Activated naive CD4-positive, alpha-beta T cell treated with anti-CD3 and anti-CD28 coated beads, Interleukin-2, amount 10 ng/mL, durations not matched to agents 7 days and 5 days (primary cell): ENCODE measurements at places on chromosomes 6 and 20.
A peak's percentile ranks its signal among the peaks of the same experiment; 100 is the strongest.

GRCh38 chr6:50821441-50822077 lies 2.9 kb downstream of the TFAP2B start:
- DNase-seq: no peak

DNA sequence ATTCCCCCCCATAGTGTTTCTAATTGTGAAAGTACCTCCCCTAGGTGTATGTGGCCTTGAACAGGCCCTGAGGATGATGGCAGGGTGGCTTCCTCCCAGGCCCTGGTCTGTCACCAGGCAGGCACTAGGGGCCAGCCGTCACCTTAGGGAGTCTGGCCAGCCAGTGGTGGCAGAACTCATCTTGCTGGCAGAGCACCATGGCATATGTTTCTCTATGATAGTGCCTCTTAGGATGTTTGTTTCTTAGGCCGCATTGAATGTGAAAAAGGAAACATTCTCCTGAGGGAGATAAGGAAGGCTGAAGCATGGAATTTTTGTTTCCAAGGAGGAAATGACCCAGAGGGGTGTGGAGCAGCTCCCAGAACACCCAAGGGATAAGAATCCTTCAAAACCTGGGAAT lies 45.2 kb upstream of the KLHL31 start:
- no peak for DNase-seq

DNA sequence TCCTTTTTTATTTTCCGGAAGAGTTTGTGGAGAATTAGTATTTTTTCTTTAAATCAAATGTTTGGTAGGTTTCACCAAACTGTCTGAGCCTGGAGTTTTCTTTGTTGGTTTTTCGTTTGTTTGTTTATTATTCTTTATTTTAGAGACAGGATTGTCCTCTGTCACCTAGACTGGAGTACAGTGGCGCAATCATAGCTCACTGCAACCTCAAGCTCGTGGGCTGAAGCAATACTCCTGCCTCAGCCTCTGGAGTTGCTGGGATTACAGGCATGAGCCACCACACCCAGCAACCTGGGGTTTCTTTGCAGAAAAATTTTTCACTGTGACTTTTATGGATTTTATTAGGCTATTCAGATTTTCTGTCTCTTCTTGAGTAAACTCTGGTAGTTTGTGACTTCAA lies 120.2 kb upstream of the LOC128125822 start:
- no peak for DNase-seq

GRCh38 chr20:40491009-40491590 lies 197.9 kb downstream of the MAFB start:
- DNase-seq: no peak

DNA sequence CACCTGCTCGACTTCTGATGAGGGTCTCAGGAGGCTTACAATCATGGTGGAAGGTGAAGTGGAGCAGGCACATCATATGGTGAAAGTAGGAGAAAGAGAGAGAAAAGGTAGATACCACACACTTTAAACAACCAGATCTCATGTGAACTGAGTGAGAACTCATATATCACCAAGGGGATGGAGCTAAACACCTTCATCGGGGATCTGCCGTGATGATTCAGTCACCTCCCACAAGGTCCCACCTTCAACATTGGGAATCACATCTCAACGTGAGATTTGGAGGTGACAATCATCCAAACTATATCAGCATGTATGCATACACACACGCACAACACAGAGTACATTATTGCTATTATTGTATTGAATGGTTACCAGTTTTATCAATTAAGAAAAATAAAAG lies 453.3 kb upstream of the NRSN1 start:
- no peak for DNase-seq

- DNase-seq: peak; percentile 58
These were observed 119.4 kb downstream of the JARID2 start for GRCh38 chr6:15365273-15365687.

DNA sequence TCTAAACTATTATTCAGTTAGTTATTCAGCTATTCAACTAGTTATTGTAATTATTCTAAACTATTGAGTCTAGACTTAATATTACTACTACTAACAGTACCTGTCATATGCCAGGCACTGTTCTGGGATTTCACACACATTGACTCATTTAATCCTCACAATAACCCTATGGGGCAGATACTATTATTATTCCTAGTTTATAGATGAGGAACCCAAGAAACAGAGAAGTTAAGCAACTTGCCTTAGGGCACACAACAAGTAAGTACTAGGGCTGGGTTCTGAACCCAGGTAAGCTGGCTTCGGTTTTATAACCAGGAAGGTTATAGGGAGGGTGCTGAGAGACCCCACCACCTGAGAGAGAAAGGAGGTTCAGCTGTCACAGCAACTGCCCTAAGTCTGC lies 7.8 kb downstream of the TEAD3 start:
- DNase-seq: no peak

DNA sequence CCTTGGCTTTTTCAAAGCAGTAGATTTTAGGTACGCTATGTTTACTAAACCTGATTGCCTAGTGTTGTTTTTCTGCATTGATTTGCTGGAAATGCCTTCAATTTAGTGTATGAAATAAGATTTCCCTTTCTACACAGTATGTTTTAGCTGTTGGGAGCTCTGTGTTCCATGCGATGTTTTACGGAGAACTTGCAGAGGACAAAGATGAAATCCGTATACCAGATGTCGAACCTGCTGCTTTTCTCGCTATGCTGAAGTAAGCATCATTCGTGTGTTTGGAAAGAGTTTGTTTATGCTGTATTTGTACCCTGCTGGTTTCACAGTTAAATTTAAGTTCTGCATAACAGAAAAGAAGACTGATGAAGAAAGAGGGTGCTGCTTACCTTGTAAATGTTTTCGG lies 1.9 kb downstream of the BTBD3 start:
- no peak for DNase-seq

GRCh38 chr6:3919130-3919628 lies 70.0 kb downstream of the FAM50B start:
- no peak for DNase-seq

DNA sequence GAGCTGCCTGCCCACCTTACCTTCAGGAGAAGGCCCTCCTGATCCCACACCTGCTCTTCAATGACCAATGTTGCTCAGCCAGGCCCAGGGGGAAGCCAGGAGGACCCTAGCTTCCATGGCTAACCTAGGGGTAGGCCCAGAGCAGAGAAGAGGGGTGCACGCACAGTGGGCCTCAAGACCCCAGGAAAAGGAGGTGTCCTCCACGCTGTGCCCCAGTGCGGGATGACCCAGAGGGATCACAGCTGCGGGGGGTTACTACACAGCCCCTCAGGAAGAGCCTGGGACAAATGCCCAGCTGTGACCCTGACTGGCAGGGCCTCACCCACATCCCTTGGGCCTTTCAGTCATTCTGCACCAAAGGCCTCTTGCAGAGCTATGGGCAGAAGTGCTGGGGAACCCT lies 31.6 kb upstream of the APMAP start:
- DNase-seq: no peak

DNA sequence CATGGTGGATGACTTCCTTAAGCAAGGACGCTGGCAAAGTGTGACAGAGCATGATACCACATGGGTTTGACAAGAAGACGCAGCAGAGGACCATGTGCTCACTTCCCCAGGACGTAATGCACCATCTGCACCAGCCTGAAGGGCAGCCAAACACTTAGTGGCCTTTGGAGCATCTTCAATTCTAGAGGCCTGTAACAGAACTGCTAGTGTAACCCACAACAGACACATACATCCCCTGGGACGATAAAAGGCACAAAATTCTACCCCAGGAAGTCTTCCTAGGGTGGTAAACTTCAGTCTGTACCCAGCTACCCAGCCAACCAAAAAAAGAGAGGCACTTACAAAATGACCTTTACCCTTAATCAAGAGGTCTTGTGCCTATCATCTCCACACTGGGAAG lies 9.2 kb upstream of the CPNE1 start:
- no peak for DNase-seq

GRCh38 chr6:111738631-111739030 lies 133.0 kb upstream of the TRAF3IP2 start:
- no peak for DNase-seq

- DNase-seq: no peak
These were observed 76.5 kb upstream of the SUPT3H start for GRCh38 chr6:45454008-45454911.

- no peak for DNase-seq
These were observed 863 bp upstream of the LRFN2 start for GRCh38 chr6:40588070-40588384.

DNA sequence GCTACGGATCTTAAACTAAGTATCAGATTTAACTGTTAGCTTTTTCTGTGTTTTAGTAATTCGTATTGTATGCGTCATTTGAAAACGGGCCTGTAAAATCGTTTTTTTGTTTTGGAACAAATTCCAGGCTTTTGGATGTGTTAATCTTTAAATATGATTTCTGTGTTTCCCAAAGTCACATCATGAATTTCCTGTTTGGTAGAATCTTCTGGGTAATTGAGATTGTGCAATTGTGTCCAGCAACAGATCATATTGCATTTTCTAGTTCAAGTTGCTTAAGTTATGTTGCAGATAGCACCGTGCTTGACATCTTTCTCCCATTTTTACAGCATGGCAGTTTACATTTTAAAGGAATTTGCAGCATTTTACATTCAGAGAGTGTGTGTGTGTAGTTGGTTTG lies 1.9 kb downstream of the MAPK14 start:
- DNase-seq: no peak

DNA sequence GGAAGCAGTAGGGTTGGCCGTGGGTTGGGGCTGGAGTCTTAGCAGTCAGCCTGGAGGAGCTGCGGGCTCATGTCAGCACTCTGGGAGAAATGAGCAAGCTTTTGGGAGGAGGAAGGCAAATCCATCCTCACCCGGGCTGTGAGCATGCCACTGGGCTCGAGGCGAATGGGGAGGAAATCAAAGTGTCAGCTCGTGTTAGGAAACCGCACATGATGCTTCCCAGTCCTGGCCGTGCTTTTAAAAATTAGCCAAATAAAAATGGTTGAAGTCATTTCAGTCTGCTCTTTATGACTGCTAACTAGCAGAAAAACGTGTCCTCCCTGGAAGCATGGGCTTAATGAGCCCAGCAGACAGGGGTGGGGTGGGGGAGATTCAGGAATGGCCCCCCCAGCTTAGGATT lies 98.1 kb downstream of the NFATC2 start:
- DNase-seq: no peak

DNA sequence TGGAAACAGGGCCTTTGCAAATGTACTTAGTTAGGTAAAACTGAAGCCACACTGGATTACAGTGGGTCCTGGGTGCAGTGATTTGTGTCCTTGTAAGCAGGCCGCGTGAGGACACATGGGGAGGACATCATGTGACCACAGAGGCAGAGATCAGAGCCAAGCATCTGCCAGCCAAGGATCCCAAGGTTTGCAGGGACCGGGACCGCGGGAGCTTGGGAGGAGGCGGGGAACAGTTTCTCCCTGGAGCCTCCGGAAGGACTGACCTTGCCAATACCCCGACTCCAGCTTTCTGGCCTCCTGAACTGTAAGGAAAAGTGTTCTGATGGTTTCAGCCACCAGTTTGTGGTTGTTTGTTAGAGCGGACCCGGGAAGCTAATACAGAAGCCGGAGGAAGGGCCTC lies 500.9 kb downstream of the PREX1 start:
- DNase-seq: no peak

DNA sequence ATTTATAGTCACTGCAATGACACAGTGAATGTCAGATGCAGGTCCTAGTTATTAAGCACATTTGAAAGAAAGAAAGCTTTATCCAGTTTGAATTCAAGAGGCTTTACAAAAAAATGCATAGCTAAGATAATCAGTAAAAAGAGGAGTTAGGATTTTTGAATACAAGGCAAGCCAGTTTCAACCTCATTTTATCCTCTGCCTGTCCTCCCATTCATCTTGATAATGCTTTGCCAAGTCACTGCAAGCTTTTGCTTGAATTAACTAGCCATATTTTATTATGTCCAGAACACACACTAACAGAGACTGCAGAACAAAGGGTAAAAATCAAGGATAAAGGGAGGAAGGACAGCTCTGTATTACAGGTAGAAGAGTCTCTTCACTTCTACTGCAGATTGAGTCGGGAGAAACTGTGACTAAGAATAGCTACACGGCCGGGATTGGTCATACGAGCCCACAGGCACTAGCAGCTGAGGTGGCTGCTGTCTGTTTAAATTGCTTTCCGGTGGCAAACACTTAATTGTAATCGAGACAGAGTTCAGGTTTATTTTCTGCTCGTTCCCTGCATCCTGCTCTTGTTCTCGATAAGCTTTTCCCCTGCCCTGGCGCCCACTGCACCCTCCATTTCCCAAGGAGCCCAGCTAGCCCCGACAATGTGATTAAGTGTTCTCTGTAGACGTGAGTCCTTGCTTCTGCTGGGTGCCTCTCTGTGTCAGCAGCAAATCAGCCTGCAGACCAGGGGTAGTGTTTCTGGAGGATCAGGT lies 30.5 kb upstream of the AKAP12 start:
- no peak for DNase-seq

DNA sequence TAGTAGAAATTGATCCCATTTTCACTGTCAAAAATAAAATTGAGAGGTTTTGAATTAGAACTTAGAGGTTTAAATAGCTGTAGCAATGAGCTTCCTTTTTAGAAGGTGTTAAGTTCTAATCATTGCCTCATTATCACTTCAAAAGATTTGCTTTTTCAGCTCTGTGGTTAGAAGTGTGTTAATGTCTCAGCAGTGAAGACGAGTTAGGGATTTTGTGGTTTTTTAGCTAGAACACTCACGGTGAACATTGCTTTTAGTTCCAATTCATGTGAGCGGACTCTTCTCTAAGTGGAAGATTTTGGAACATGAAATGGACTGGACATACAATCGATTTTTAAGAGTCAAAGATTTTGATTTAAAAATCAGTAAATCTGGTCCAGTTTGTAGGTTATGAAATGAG lies 12.7 kb upstream of the IFNGR1 start:
- no peak for DNase-seq

DNA sequence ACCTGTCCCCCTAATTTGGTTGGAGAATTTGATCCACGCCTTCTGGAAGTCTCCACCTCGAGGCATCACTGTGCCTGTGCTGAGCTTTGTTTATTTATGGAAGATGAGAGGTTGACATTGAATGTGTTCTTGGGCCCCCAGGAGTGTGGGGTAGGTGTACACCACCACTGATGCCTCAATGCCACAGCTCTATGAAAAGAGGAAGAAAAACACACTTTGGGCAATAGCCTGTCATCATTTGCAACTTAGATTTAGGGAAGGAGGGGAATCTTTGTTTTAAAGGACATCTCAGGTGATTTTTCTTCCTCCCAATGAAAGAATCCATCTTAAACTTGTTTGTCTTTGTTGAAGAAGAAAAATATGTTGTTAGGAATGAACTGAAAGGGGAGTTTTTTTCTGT lies 42.6 kb downstream of the TBC1D7 start:
- no peak for DNase-seq

DNA sequence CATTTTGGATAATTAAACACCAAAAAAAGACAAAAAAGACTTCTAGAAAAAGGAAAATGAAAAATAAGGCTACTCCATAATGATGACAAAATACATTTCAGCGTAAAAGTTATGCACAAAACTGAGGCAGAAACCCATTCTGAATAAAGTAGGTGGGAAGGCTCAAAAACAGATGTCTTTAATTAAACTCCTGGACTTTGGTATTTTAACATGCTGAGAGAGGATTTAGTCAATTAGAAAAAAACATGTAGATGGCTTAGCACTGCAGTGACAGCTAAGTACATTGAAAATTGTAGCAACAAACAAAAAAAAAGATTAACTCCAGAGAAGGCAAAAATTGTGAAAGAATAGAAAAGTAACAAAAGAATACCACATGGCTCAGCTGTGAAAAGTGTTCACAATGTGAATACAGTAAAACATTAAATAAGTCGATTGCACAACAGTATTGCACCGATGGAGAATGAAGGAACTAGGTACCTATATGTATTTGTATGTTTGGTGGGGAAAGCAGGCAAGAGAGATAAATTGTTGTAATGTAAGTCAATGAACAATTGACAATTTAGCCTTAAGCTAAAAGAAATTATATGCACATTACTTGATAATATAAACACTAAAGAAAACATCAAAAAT lies 59.5 kb downstream of the TBC1D32 start:
- no peak for DNase-seq

GRCh38 chr6:108203189-108204112 lies 37.6 kb downstream of the NR2E1 start:
- no peak for DNase-seq
